ENCODE measurements at places on chromosomes 2 and 18. TPM values are rescaled to one million over a fixed set of nuclear protein-coding genes. Genes with fewer than 3 reads are reported as not detected.

- no peak for DNase-seq
These were observed 1.5 kb upstream of the GEMIN6 start for GRCh38 chr2:38776531-38776930.

DNA sequence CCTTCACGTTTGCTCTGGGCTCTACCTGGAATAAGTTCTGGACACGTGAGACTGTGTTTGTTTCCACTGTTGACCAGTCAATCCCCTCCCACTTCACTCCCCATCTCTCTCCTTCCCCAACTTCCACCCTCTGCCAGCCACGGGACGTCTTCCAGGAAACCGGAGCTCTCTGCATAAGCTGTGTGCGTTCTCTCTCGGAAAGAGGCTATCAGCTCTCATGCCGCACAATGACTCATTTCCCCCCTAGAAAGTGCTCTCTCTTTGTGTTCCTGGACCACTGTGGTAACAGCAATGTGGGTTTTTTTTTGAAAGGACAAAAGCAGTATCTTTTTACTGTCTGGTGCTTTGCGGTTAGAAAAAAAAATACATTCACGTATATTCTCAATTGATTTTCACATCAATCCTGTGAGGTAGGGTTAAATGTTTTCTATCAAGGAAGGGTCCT is 10.2 kb downstream of the PROKR1 start:
- DNase-seq = no peak

- DNase-seq = peak; percentile 67
These were observed at the start of gene MIB1 for GRCh38 chr18:21740538-21741311. TSS of gene MIB1 (plus strand) at chr18:21740792. CDS start at chr18:21741584, 792 bp downstream.

DNA sequence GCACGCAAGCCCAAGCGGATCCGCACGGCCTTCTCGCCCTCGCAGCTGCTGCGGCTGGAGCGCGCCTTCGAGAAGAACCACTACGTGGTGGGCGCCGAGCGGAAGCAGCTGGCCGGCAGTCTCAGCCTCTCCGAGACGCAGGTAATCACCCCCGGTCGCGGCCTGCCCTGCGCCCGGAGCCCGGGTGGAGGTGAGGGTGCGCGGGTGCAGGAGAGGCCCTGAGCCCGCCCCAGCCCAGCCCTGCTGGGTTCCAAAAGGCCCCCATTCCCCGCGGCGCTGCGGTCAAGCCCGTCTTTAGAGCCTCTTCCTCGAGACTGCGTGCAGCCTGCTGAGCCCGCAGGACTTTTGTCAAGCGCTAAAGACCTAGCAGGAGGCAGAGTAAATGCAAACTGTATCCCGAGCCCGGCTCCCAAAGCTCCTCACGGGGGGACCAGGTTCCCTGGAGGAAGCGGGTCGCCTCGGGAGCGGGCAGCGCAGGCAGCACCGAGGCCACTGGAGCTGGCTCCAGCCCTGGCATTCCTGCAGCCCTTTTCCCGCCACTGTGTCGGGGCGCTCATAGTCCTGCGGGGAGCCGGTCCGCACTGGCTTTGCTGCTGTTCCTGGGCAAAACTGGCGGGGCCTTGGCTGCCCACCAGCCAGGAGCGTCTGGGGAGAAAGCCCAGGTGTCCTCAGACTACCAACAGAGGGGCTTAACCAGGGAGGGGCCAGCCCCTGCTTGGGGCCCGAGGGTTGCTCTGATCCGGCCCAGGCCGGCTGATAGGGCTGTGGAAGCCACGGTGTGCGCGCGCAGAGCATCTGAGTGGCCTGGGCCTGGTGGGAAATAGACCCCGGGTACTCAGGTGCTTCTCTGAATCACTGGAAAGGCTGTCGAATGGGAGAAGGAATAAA is 7.3 kb downstream of the EMX1 start:
- DNase-seq = no peak

GRCh38 chr2:127025359-127026166 is 81.4 kb downstream of the BIN1 start:
- no peak for DNase-seq

GRCh38 chr2:146523196-146523595 is 1321.6 kb upstream of the ACVR2A start:
- no peak for DNase-seq

Gene LYPD6
- total RNA-seq = 0.31 TPM

Gene MMADHC
- total RNA-seq = 120 TPM

Gene ASB18
- total RNA-seq = not detected

Gene GKN1
- not detected for total RNA-seq

Gene SOWAHC
- total RNA-seq = 23.4 TPM

Data from Panc1 (cell line).